Amygdala (tissue), 56 donors: ENCODE measurements at places on chromosomes 13 and 19.

DNA sequence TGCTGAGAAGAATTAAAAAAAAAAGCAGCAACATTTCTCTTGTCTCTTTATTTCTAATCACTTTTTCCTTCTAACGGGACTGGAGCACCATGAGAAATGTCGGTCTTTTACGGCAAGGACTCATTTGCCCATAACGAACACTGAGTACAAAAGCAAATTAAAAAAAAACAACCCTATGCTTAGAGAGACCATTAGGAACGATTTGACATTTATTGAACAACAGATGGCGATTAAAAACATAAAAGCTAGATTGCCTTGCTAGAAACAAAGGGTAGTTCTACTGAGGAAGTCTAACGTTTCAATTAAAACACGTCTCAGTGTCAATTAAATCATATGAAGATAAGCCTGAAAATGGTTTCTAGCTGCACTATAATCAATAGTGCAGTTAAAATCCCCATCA is 51.1 kb downstream of the OLFM4 start:
- no peak for DNase-seq

DNA sequence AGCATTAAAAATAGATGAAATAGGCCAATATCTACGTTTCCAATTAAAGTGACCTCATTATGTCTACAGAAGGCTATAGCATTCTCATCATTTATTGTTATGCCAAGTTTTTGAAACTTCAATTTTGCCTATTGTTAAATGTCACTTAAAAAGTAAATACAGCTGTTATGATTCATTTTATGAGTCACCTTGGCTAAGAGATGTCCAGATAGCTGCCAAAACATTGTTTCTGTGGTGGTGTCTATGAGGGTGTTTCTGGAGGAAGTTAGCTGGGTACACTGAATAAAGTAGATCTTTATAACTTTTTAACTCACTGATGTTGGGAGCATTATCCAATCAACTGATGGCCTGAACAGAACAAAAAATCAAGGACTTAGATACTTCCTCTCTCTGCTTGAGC is 1209.7 kb upstream of the PCDH9 start:
- no peak for DNase-seq

- DNase-seq: no peak
These were observed 64.8 kb downstream of the DCT start for GRCh38 chr13:94414708-94415107.

- DNase-seq: no peak
These were observed 2.3 kb upstream of the EFNA2 start for GRCh38 chr19:1283207-1283916.

DNA sequence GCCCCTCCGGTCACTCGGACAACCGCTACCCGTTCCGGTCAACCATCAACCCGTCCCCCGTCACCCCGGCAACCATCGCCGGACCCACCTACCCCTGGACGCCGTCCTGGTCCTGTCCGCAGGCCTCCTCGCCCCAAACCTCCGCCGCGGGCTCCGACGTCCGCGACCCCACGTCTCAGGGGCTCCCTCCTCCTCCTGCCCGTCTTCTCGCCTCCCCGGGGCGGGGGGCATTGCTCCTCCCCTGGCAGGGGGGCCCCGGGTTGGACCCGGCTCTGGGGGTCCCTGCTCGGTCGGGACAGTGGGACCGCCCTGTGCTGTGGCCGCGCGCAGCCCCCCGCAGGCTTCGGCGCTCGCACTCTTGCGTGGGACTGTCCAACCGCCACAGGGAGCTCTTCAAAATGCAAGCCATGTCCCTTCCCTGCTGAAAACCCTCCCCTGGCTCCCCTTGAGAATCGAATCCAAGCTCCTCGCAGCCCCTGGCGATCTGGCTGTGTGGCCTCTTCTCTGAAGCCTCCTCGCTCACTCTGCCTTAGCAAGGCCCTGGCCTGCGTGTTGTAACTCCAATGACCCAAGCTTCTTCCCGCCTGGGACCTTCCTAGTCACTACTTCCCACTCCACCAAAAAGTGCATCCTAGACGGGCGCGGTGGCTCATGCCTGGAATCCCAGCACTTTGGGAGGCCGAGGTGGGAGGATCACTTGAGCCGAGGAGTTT is 8.4 kb downstream of the EPHX3 start:
- peak; percentile 4 for DNase-seq
